ENCODE measurements at places on chromosomes 12 and 14. TPM values are rescaled to one million over a fixed set of nuclear protein-coding genes. Genes with fewer than 3 reads are reported as not detected.

DNA sequence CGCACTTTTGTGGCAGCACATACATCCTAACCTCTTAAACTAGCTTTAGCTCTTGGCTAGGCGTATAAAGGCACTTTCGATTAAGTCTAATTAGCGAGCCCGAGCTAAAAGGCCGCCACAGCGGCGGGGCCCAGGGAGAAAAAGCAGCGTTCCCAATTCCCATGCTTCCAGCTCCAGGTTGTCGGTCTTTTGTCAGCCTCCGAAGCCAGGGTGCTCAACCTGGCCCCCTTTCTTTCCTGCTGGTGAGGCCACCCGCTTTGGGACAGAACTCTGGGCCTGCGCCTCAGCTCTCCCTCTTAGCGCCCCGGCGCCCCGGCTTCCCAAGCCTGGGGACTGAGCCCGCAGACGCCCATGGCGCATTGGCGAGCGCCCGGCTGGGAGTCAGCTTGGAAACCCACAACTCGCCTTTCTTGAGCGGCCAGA lies 33.3 kb upstream of the TBX5 start:
- no peak for DNase-seq

Gene PHC1
- 50.9 TPM for total RNA-seq

- DNase-seq = no peak
These were observed 58.4 kb upstream of the TBX3 start for GRCh38 chr12:114742363-114742762.

GRCh38 chr12:120056739-120057138 lies 59.8 kb downstream of the RAB35 start:
- no peak for DNase-seq

DNA sequence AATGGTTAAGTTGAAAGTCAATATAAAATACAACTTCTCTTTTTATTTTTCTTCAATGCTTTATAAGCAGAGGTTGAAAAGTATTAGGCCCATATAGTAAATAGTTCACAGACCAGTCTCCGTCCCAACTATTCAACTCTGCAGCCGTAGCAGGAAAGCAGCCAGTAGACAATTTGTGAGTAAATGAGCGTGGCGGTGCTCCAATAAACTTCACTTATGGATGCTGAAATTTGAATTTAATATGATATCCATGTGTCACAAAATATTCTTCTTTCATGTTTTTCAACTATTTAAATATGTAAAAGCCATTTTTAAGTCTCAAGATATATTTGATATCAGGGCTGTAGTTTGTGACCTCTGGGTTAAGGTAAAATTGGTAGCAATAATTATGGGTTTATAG lies 17.7 kb downstream of the LIN7A start:
- DNase-seq = no peak

GRCh38 chr12:318759-319515 lies 56.3 kb upstream of the SLC6A13 start:
- no peak for DNase-seq

Gene LRRK2
- total RNA-seq = 0.48 TPM

All from PC-9 (cell line).